Fibroblast of skin of abdomen (primary cell): ENCODE measurements at places on chromosomes 1 and 21.

DNA sequence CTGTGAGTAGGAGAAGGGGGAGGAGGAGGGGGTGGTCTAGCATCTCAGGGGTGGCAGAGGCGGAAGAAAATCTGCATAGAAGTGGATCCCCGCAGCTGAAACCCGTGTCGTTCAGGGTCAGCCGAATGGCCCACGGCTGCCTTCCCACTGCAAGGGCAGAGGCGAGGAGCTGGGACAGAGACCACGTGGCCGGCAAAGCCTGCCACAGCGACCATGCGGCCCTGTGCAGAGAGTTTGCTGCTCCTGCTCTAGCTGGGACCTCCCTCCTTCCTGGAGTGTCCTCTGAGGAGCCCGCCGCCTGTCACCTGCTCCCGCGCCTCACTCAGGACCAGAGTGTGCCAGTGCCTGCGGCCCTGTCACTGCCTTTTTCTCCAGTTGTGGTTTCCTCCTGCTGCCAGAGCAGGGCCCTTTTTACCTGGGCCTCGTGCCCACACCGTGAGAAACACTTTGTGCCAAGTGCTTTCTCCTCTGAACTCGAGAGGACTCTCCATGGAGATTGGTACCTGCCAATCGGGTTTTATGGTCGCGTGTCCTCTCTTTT is 5.4 kb upstream of the TRPM2 start:
- DNase-seq = no peak

- DNase-seq = no peak
Observed at GRCh38 chr21:45850181-45850580, 131.4 kb upstream of the COL6A1 start.

- DNase-seq = no peak
Observed at GRCh38 chr1:156228501-156228900, 13.5 kb upstream of the BGLAP start.

DNA sequence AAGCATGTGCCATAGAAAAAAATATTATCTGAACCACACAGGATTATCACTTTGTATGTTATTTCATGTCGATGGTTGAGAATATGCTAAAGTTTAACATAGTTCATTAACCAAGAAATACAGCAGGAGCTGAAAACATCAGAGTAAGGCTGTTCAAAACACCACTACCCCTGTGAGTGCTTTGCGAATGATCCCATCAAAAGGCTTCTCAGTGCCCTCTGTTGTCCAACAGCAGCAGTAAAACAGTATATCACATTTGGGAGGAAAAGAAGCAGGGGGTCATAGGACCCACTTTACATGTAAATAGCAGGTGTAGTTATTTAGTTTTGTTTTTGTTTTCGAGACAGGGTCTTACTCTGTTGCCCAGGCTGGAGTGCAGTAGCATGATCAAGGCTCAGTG is 289.4 kb upstream of the FMN2 start:
- no peak for DNase-seq

DNA sequence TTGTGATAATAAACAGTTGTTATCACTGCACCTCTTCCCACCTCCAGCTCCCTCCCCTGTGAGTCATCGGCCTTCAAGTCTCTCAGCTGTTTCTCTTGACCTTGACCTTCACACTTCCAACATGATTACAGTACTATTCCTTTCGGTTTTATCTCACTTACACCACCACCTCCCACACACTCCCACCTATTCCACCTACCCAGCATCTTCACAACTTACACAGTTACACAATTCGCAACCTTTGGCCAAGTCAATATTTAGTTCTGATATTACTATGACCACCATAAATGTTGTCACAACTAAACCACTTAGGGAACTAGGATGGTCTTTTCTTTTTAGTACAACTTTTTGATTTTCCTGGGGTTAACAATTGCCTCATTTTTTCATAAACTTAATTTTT is 60.2 kb downstream of the RIPK4 start:
- no peak for DNase-seq

GRCh38 chr1:196043268-196043667 is 565.0 kb downstream of the KCNT2 start:
- DNase-seq = no peak

- DNase-seq = no peak
Observed at GRCh38 chr1:43570715-43571114, 40.0 kb downstream of the PTPRF start.

DNA sequence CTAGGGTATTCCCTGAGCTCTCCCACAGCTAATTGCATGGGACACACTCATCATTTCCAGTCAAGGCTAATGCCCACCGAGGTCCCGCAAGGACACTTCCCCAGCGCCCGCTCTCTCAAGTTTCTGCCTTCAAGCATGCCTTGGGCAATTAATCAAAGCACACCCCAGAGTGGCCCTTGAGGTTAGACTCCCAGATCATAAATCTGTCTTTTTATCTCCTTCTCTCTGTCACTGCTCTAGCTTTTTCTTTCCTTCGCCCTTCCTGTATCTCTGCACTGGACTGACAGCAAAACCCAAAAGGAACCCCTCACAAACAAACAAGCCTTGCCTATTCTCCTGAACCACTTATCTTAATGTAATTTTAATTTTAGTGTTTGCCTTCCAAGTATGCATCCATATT is 7.9 kb upstream of the EXOSC10 start:
- DNase-seq = no peak
